ENCODE measurements at places on chromosomes 6 and 20.

- no peak for DNase-seq
These were observed 74.8 kb downstream of the IMPG1 start for GRCh38 chr6:75997696-75998095.

DNA sequence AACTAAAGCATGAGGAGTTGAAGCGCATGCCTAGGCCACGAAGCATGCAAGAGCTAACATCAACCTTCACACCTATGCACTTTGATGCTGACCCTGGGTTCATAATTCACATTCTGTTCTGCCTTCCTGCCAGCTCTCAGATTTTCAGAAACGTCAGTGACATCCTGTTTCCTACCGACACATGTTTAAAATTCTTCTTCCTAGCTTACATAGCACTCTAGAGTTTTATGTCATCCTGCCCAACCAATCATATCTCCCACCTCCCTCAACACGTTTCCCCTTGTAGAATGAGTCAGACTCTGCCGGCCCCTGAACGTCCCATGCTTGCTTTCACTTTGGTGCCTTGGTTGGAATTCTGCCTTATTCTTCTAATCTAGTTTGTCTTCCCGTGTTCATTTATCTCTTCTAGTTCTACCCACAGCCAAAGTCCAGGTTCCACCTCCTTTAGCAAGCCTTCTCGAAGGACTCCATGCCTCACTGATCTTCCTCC lies 97.2 kb upstream of the MAP7 start:
- DNase-seq = no peak

DNA sequence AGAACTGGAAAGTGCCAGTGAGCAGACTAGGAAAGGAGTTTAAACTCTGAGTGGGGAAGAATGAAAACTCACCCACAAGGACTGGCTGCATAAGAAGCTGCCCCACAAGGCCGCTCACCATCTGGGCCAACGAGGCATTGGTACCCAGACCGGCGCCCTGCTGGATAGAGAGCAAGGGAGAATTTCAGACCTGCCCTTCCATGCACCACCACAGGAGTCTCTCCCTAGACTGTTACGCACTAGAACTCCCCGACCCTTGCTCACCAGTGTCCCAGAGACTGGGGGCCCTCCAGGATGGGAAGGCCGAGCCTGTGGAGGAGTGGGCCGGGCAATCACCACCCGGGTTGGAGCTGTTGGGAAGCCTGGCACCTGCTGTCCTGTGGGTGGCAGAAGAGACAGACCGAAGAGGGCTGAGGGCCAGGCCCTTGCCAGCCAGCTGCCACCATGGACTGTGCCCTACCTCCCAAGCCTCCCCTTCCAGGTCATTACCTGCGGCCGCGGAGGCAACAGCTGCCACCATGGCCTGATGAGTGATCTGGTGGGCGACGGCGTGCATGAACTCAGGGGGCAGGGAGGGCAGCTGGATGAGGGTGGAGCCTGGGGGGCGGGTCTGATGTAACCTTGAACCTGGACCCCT lies 8.5 kb downstream of the BAG6 start:
- DNase-seq = no peak

GRCh38 chr6:26156850-26157250 lies 69.6 kb downstream of the HFE start:
- peak; percentile 69 for DNase-seq

GRCh38 chr6:17214106-17214505 lies 67.1 kb upstream of the RBM24 start:
- no peak for DNase-seq

- DNase-seq = no peak
These were observed 49.9 kb upstream of the FAM184A start for GRCh38 chr6:119128252-119128912.

- no peak for DNase-seq
These were observed 21.8 kb upstream of the RNF182 start for GRCh38 chr6:13902922-13903321.

- DNase-seq = no peak
These were observed 164.4 kb upstream of the JARID2 start for GRCh38 chr6:15081447-15081846.

DNA sequence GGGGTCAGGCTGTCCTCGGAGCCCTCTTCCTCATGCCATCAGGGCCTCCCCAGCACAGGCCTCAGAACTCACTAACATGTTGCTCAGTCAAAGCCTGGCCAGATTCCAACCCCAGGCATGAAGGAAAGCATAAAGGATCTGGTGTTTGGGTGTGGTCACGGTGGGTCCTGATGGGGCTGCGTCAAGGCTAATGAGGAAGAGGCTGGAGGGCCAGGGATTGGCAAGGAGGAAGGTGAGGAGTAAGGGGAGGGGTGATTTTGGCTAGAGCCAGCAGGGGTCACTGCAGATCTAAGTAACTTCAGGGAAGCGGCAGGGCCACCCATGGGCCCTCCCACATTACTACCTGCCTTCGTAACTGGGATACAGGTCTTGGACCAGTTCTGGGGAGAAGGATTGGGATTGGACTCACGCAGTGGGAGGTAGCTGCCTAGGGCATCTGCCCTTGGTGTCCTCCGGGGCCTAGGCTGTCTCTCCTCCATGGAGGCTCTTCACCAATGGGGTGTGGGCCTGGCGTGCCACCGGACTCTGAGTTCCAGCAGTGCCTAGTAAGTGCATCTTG lies 36.2 kb upstream of the MRPS18A start:
- DNase-seq = peak; percentile 41

DNA sequence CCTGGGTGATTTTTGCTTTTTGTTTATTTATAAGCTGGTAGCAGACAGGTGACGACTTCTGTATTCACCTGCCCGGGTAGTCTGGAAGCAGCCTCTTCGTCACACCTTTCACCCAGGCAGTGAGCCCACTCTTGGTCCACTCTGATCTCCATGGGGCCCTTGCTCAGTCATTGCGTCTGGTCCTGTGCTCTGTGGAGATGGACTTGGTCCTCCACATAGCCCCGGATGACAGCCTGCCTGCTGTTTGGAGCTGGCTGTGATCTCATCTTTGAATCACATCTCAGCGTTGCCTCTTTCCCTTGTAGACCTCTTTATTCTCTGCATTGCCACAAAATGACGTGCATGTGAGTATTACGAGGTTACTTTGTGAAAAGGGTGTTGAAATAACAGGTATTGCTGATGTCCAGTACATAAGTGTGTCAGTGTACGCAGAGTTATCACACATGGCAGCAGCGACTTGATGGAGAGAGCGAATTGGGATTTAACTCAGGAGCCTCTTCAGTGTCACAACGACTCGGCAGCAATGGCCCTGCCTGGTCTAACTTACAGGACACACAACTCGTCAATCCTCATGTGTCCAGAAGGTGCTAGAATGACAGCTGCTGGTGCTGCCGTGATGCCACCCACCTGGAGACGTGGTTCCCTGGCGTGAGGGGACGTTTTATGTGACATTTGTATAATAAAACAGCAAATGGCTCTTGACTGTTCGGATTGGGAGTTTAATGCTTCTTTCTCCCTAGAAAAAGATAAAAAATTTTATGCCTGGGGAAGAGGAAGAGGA lies 24.2 kb upstream of the FRMD1 start:
- DNase-seq = no peak

- DNase-seq = peak; percentile 73
These were observed at the start of gene LAMA2 for GRCh38 chr6:128882991-128883611. LAMA2 (plus strand) TSS chr6:128883138; CDS start chr6:128883246, 108 bp downstream.
